Stimulated activated CD4-positive, alpha-beta T cell treated with anti-CD3 and anti-CD28 coated beads, Interleukin-2, amount 100 ng/mL, for 24 hours (primary cell): ENCODE measurements at places on chromosomes 1 and 21.

GRCh38 chr1:78641558-78641957 is 8.1 kb upstream of the IFI44 start:
- no peak for DNase-seq

- no peak for DNase-seq
Observed at GRCh38 chr1:25197982-25198662, 34.2 kb downstream of the SYF2 start.

DNA sequence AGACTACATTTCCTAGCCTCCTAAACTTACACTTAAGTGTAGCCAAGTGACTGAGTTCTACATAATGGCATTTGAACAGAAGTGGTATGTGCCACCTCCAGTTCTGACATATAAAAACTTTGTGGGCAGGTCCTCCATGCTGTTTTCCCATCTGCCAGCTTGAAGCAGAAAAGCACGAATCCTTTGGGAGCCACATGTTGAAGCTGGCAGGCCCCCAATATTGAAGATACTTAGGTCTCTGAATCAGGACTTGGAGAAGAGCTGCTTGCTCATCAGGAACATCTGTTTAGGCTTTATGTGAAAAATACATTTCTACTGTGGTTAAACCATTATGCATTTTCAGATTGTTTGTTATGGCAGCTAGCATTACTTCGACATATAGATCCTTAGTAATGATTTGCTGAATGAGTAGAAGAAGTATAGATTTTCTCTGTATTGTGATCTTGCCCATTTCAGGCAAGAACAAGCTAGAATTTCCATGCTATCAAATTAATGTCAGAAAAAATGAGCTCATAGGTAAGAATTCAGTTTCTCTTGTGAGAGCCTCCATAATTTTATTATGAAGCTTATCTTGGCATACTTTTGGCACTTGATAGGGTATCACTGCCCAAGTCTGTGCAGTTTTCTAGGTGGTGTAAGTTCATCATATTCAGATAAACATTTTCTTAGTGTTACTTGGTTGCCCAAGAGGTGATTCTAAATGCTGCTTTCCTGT is 68.4 kb downstream of the GDAP2 start:
- no peak for DNase-seq

DNA sequence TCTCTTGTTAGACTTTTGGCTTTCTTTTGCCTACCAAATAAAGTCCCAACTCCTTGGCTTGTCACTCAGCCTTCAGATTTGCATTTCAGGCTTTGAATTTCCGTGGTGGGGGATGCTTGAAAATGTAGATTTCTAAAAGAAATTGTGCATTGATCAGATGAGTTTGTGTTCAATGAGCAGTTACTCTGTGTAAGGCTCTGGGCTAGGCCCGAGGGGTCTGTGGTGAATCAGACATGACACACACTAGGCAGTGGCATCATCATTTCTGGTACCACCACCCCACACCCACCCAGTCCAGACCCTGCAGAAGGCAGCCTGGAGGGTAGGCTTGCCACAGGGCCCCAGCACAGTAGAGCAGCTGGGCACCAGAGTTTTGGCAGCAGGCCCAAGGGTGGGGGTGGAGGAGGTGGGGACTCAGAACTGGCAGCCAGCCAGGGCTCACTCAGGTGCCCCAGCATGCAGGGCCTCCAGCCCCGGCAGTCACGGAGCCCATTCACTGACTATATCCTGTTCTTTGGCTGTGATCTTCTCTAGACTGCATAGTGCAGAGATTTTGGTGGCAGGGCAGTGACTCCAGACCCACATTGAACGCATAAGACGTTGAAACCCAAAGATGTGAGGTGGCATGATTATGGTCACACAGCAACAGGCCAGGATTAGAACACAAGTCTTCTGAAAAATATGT is 97.2 kb upstream of the ARTN start:
- DNase-seq: peak; percentile 68

DNA sequence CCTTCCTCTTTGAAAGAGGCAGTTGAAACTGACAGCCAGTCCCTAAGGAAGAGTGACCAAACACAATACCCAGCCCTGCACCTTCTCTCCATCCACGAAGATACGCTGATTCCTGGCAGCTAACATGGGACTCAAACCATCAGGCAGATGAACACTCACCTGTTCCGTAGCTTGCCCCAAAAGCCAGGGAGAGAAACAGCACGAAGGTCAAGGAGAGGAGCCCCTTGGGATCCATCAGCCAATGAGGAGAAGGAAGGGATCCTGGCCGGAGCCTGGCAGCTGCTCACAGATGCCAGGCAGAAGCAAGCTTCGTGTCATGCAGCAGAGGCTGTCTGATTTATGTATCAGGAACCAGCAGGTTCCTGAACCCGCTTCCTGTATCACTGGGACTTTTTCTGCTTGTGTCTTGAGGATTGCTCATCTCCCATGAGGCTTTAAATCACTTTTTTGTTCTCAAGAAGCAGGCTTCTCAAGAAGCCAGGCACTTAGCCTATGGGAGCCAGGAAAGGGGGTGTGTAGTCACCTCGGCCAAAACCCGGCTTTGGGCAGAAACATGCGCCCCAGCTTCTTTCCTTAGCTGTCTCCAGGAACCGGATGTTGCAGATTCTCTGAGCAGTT is at the start of gene SLAMF1:
Gene SLAMF1, minus strand, starts transcription at position 334 of the 618 bp plus-strand sequence. Its CDS starts 99 bp downstream, at position 235.
- DNase-seq: peak; percentile 67

GRCh38 chr1:87926921-87927320 is 598.2 kb downstream of the LMO4 start:
- DNase-seq: no peak

- no peak for DNase-seq
Observed at GRCh38 chr1:10250663-10251062, 40.3 kb downstream of the KIF1B start.

DNA sequence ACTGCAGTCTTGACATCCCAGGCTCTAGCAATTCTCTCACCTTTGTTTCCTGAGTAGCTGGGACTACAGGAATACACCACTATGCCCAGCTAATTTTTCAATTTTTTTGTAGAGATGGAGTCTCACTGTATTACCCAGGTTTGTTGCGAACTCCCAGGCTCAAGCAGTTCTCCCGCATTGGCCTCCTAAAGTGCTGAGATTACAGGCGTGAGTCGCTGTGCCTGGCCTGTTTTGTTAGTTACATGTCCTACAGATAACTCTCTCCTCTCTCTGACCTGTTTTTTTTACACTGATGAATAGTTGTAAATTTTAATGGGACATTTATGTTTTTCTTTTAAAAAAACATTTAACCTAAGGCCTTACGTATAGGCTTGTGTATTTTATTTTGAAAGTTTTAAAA is 19.8 kb downstream of the PTBP2 start:
- no peak for DNase-seq

GRCh38 chr1:203628201-203629015 is 1.8 kb downstream of the ATP2B4 start:
- peak; percentile 26 for DNase-seq

- no peak for DNase-seq
Observed at GRCh38 chr21:43884012-43884860, 19.2 kb downstream of the AGPAT3 start.

- no peak for DNase-seq
Observed at GRCh38 chr1:235470741-235471439, 33.4 kb downstream of the B3GALNT2 start.

DNA sequence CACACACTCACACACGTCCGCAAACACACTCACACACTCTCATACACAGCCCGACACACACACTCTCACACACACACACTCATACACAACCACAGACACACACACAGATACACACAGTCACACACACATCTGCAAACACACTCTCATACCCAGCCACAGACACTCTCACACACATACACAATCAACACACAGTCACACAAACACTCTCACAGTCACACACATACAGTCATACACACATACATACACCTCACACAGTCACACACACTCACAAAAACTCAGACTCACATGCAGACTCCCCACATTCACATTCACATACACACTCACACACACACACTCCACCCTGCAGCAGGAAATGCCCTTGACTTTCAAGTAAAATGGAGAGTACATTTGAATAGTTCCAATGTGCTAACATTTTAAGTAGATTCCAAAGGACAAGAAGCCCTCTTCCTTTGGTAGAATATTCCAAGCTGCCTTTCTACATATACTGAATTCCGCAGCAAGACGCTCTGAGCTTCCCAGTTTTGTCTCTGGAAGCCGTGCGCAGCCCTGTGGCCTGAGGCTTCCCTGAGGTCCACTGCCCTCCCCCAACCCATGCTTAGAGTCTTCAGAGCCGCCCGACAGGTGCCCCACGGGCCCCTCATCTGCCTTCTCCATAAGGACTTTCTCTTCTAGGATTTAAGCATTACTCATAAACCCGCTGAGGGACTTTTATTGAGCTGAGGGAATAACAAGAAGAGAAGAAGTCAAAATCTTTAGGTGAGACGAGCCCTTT is 9.7 kb downstream of the BATF3 start:
- DNase-seq: no peak

DNA sequence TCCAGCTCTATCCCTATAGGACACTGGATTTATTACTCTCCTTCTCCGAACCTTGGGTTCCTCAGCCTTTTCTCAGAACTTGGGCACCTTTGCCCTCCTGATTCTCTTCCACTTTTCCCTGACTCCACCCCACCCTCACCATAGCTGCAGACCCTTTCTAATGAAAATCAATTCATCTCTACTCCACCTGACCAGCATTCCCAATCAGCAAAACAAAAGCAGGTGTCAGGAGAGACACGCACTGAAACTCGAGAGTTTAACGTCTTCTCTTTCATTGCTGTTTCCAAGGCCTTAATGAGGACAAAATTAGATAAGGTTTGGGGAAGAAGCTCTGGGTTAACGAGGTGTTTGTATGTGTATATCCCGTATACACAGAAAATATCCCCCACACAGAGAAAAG is 208.8 kb downstream of the PLPP3 start:
- DNase-seq: no peak

DNA sequence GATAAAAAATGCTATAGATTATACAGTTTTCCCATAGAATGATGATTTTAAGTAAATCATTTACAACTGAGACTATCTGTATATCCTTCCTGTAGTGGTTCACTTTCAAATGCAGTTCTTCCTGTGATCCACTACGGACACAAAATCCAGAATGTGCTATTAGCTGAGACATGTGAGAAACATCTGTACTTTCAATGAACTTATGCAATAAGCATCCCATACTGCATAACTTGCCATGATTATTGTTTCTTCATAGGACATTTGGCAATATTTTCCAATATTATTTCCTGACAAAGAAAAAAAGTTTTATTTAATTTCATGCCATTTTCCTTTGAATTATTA is 83.5 kb upstream of the PRDX6 start:
- DNase-seq: no peak
